ENCODE measurements at places on chromosomes 2 and 18. TPM values are rescaled to one million over a fixed set of nuclear protein-coding genes. Genes with fewer than 3 reads are reported as not detected.

The PTGR3 gene
- 7.9 TPM for total RNA-seq

The CCDC178 gene
- not detected for total RNA-seq

The UGT1A10 gene
- total RNA-seq: not detected

The FOXI3 gene
- total RNA-seq: not detected

The IL1F10 gene
- total RNA-seq: not detected

The ELOA2 gene
- total RNA-seq: not detected

The BARD1 gene
- 23.7 TPM for total RNA-seq

The LCT gene
- total RNA-seq: not detected

The ERBB4 gene
- total RNA-seq: 0.79 TPM

The ALPG gene
- 0.12 TPM for total RNA-seq

The EFEMP1 gene
- total RNA-seq: 12.3 TPM

DNA sequence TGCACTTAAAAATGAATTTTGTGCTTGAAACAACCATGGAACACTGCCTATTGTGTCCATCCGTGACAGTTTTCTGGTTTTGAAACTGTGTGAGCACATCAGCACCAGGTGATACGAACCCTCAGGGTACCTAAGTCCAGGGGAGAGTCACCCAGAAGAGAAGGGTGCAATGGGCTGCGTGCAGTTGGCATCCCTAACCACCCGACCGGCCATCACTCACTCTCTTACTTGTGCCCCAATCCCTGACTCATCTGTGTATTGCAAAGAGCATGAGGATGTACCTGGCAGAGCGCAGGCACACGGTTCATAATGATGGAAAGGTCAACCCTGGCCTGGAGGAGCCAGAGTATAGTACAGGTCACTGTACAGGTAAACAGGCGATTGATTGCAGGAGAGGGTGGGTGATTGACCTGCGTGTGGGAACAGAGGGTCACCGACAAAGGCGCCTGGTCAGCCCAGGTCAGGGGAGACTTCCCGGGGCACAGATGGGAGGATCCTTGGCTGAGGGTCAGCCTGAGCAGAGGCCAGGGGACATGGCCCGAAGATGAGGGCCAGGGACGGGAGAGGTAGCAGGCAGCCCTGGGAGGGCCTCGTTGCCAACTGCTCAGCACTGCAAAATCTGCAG lies 160.3 kb downstream of the SEPTIN10 start:
- no peak for DNase-seq

- DNase-seq: peak; percentile 25
Measured at GRCh38 chr2:52395912-52396311, 1364.0 kb upstream of the NRXN1 start.

DNA sequence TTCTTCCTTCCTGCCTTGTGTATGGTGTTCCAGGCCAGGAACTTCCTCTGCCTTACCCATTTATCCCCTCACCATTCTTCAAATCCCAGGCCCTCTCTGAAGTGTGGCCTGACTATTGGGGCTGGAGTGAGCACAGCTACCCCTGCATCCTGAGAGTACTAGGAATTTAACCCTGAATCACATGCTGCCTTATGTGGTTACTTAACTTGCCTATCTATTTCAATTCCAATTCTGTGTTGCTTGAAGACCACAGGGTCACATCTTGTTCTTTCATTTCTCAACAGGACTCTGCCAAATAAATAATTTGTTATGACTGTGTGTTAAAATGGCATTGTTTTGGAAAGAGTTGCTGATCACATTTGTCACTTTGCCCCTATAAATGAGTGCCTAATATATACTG lies 108.6 kb downstream of the CERS6 start:
- no peak for DNase-seq

GRCh38 chr2:216590780-216591179 lies 42.4 kb upstream of the IGFBP2 start:
- no peak for DNase-seq

DNA sequence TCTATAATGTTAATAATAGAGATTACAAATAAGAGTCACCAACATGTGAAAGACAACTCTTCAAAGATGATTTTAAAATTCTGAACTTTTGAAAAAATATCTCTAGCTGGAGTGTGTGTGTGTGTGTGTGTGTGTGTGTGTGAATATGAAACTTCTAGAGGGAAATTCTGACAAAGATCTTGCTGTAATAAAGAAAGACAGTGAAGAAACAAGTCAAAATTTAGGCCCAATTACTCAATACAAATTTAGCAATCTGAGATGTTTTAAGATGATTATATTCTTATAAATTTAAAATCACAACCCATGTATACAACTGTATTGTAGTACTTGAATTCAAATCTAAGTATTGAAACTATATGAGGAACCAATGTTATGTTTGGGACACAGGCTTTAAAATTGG lies 57.2 kb upstream of the UGP2 start:
- no peak for DNase-seq

- DNase-seq: no peak
Measured at GRCh38 chr2:230790981-230791380, 73.8 kb upstream of the ITM2C start.

DNA sequence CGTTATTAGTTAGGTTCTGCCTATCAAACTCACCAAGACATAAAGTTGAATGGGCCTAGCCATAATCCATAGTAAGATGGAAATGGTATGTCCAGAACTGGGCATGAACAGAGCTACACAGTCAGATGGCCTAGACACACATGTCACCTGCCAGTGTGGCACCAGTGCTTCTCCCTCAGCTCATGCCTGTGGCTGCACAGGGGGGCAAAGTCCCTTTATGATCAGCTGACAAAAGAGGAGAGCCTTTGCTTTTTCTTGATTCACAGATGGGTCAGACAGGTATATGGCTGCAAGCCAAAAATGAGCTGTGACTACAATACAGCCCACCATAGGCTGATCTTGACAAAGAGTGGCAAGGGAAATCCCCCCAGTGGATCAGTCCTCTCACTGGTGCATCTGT lies 28.3 kb upstream of the STARD7 start:
- no peak for DNase-seq

DNA sequence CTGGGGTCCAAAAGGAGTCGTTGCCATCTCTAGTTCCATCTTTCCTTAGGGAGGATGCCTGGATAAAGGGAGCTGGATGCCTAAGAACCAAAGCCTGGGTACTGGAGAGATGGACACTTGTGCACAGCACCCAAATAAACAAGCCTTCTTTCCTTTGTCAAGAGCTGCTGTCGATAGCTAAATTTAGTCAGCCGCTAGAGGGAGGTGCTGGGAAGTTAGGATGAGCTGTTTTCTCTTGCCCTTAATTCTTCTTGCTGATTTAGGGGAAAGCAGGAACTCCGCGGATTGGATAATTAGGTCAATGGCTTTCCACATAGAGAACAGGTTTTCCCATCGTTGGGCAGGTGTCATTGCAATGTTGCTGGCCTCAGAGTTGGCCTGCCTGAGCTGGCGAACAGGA lies 30.9 kb upstream of the SERPINB12 start:
- DNase-seq: peak; percentile 60

- peak; percentile 98 for DNase-seq
Measured at GRCh38 chr2:216774620-216775019, 79.3 kb upstream of the IGFBP5 start.

DNA sequence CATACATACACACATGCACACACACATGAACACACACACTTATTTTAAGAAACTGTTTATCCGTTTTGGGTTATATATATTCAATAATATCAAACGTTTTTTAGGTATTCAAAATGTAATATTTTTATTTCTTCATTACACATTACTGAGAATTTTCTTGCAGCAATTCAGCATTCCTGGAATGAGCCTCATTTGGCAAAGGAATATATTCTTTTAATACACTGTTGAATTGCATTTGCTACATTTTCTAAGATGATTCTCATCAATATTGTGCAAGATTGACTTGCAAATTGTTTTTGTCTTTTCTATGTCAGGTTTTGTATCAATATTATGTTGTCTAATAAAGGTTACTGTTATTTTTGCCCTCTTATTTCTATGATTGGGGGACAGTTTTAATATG lies 276.1 kb upstream of the CYP26B1 start:
- no peak for DNase-seq

GRCh38 chr2:216540920-216541319 lies 42.3 kb downstream of the RPL37A start:
- DNase-seq: no peak

DNA sequence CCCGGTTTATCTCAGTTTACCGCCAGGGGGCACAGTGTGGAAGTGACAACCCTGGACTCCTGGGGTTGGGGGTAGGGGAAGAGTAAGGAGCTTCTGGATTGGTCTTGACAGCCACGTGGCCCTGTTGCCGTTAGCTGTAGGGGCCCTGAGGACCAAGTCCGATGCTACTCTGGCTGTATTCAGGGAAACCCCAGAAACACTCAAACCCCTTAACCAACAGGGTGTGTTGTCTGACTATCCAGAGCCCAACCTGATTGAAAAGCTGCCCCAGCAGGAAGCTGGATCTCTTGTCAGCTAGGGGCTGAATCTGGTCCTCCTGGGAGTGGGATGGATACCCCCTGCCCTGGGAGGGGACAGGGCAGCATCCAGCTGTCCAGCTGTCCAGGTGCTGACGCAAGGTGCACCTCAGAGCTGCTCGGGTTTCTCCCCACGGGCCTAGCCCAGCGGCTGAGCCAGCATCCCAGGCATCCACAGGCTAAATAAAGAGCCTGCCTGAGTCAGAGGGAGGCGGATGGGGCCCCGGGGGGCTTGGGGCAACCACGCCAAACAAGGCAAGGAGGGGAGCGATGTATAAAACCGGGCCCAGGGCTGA lies 3.1 kb upstream of the GMPPA start:
- DNase-seq: no peak

GRCh38 chr2:57602733-57603132 lies 443.9 kb upstream of the VRK2 start:
- no peak for DNase-seq

DNA sequence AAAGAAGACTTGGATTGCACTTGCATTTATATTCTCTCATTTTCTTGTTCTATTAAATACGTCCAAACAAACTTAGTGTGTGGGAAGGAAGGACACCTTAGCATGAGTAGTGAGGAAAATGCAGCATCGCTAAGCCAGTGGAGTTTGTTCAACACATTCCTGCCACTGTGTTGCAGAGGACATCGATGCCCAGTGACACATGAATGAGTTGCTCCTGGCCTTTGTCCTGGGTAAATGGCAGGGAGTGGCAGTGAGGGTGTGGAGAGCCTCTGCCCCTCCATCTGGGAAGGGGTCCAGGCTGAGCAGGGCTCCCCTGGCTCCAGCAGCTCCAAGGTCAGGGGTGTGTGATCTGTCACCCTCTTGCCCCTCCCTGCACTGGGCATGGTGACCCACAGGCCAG lies 75.9 kb downstream of the CABLES1 start:
- no peak for DNase-seq

- DNase-seq: no peak
Measured at GRCh38 chr2:203886661-203887151, 19.1 kb downstream of the CTLA4 start.

- no peak for DNase-seq
Measured at GRCh38 chr2:231347081-231347480, 48.4 kb upstream of the B3GNT7 start.

DNA sequence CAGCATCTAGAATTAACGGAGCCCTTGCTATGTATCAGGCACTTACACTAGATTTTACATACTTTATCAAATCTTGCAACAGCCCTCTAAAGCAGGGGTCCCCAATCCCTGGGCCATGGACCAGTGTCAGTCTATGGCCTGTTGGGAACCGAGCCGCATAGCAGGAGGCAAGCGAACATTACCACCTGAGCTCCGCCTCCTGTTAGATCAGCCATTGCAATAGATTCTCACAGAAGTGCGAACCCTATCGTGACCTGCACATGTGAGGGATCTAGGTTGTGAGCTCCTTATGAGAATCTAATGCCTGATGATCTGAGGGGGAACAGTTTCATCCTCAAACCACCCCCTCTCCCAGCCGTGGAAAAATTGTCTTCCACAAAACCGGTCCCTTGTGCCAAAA lies 13.4 kb downstream of the DNAJB2 start:
- DNase-seq: no peak

GRCh38 chr2:100262046-100262445 lies 60.3 kb downstream of the LONRF2 start:
- DNase-seq: no peak

DNA sequence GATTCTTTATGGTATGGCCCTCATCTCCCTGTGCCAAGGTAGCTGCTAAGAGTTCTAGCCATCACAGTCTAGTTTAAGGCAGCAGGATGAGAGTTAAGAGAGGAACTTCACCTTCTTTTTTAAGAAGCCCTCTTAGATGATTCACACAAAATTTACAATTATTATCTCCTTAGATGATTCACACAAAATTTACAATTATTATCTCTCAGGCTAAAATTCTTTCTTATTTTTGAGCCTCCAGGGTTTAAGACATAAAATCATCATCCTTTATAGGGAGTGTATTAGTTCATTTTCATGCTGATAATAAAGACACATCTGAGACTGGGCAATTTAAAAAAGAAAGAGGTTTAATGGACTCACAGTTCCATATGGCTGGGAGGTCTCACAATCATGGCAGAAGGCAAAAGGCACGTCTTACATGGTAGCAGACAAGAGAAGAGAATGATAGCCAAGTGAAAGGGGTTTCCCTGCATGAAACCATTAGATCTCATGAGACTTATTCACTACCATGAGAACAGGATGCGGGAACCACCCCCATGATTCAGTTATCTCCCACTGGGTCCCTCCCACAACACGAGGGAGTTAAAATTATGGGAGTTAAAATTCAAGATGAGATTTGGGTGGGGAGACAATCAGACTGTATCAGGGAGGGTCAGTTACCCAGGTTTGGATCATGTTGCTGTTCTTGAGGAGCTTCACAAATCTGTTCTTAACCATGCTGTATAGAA lies 133.0 kb upstream of the MYO3B start:
- DNase-seq: no peak

- DNase-seq: peak; percentile 94
Measured at GRCh38 chr2:119820275-119820674, 60.6 kb downstream of the PTPN4 start.

DNA sequence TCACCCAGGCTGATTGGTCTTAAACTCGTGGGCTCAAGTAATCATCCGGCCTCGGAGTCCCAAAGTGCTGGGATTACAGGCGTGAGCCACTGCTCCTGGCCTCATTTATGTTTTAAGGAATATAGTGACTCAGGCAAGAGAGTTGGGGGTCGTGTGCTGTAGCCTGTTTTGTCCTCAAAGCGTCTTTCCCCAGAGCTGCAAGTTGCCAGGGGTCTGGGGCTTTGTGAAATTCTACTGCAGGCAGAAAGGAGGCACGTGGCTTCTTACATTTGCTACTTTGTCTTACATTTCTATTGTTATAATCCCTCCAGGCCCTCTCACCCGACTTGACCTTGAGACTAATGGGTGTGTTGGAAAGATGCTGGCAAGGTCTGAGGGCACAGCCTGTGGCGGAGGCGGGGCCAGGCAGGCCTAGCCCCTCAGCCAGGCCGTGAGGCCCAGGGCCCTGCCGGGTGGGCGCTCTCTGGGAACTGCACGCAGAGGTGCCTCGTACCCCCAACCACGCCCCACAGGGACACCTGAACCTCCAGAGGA lies 85.8 kb upstream of the NDUFV2 start:
- DNase-seq: no peak

- DNase-seq: no peak
Measured at GRCh38 chr2:152755029-152755428, 36.6 kb downstream of the ARL6IP6 start.

DNA sequence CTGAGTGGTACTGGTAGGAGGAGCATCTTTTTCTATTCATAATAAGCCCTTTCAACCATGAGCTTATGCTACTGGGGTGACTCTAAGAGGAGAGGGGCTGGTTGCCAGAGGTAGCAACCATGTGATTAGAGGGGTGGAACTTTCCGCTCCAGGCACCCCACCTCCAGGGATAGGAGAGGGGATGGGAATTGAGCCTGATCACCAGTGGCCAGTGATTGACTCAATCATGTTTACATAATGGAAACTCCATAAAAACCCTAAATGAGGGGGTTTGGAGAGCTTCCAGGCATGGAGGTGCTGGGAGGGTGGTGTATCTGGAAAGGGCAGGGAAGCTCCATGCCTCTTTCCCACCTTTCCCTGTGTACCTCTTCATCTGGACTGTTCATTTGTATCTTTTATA lies 46.6 kb upstream of the RHOB start:
- no peak for DNase-seq
